Activated T-helper 2 cell treated with anti-CD3 and anti-CD28 coated beads, Interferon-gamma antibody, Interleukin-2, Interleukin-4, amounts not matched to agents 10 μg/mL and 5 μg/mL and 100 μg/mL, durations not matched to agents 14 hours and 24 hours and 36 hours (primary cell): ENCODE measurements at places on chromosomes 11 and 22. TPM values are rescaled to one million over a fixed set of nuclear protein-coding genes. Genes with fewer than 3 reads are reported as not detected.
A peak's percentile ranks its signal among the peaks of the same experiment; 100 is the strongest.

DNA sequence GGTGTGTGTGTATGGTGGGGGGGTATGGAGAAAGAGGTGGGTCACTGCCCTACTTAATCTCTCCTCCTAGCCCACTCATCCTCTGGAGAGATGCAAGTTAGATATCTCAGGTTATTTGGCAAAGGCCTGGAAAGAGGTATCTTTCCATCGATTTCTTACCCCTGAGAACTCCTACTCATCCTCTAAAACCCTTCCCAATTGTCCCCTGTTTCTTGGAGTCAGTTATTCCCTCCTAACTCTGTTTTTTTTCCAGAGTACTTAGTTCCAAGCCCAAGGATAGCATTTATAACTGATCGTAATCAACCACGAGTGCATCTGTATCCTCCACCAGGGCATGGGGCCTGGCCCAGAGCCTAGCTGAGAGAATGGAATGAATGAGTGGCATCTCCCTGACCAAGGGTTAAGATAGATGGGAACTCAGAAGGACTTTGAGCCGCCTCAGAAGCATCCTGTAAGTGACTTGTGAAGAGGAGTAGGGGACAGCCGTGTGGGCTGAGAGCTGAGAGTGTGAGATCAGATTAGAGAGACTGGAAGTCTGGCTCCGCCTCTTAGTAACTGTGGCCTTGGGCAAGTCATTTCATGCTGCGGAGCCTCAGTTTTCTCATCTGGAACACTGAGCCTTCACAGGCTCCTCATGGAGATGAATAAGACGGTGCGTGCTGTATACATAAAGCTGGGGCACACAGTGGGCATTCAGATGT lies 16.2 kb downstream of the CD6 start:
- DNase-seq = peak; percentile 66

DNA sequence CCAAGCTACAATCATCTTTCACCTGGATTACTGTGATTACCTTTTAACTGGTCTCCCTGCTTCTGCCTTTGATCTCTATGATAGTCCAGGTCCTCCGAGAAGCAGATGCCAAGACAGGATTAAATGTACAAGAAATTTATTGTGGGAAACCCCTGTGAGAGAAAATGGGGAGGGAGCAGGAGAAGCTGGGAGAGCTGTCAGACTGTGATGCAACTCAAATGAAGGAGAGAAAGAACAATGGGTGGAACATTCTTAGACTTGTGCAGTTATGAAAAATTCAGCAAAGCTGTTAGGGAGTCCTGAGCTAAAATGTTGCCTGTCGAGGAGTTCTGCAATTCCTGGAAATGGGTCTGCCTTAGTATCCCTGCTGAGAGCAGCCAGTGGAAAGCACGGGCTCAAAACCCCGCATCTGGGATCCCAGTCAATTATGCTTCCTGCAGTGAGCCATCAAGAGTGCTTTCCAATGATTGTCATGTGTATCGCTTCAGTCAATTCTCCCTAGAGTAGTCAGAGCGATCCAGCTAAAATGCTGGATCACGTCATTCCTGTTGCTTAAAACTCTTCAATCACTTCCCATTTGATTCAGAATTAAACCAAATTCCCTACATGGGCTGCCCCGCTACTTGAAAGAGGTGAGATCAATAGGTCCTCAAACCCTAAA lies 16.5 kb upstream of the CSTF3 start:
- DNase-seq = no peak

Gene C11orf42
- total RNA-seq = not detected in 2 replicates

GRCh38 chr11:125210066-125210465 lies 45.5 kb downstream of the PKNOX2 start:
- no peak for DNase-seq

DNA sequence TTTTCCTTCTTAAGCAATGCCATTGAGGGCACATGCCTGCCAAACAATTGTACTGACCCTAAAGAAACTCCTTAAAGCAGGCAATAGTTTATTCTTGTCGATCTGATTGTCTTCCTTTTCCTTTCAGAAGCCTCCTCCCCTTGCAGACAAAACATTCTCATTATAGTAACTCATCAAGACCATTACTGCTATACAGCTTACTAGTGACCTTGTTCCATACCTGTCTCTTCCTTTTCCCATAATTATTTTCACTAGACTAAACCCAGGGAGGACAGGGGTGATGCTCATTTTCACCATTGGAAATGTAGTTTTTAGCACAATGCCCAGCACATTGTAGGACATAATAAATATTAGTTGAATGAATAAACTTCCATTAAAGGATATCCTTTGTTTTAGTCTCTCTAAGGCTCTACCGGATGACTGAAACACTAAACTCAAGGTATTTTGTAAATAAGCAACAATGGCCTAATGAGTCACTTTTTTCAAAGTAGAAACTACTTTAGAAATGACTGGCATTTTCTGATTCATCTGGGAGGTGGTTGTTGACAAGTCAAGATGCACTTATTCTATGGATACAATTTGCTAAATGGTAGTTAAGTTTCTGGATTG lies 9.3 kb upstream of the MSANTD4 start:
- DNase-seq = no peak

Gene BIK
- total RNA-seq = 2.5 and 3.1 TPM in 2 replicates

GRCh38 chr11:114819028-114819427 lies 140.7 kb downstream of the NXPE2 start:
- DNase-seq = no peak

GRCh38 chr22:38131399-38131798 lies 20.9 kb upstream of the BAIAP2L2 start:
- no peak for DNase-seq

DNA sequence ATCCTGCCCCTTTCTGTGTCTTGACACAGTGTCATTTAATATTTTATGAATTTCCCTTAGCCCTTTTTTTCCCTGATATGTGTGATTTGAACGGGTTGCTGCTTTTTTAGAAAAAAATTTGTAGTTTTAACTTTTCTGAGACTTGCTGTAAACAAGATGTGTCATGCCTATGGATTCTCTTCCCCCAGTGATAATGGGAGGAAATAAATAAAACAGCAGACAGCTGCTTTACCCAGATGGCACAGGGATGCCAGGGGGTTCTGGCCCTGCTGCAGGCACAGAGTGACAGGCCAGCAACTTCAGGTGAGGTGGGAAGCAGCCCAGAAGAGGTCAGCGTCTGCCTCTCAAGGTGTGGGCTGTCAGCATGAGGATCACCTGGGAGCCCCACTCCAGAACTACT lies 266.9 kb downstream of the KIRREL3 start:
- DNase-seq = no peak

DNA sequence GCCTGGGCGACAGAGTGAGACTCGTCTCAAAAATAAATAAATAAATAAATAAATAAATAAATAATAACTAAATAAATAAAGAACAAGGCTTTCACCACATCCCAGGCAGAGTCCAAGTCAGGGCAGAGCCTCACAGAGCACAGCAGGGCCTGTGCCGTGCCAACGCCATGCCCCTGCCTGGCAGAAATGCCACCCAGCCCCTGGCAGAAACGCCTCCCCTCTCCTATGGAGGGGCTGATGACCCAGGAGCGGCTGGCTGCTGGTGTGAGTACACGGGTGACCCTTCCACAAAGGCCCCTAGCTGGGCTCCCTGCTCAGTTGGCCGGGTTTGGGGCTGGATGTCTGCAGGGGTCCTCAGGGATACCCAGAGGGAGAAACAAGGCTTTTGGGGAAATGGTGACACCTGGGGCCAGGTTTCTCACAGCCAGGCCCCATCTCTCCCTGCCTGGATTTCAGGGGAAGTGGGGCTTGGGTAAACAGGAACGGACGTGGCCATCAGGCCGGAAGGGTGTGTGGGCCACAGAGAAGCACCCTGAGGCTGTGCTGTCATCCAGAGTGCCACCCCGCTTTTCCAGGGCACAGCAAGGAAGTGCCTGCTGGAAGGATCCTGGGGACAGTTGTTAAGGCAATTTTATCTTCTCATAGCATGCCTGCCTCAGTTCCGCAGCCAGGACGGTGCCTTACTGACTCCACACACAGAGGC lies 5.1 kb downstream of the BID start:
- no peak for DNase-seq

DNA sequence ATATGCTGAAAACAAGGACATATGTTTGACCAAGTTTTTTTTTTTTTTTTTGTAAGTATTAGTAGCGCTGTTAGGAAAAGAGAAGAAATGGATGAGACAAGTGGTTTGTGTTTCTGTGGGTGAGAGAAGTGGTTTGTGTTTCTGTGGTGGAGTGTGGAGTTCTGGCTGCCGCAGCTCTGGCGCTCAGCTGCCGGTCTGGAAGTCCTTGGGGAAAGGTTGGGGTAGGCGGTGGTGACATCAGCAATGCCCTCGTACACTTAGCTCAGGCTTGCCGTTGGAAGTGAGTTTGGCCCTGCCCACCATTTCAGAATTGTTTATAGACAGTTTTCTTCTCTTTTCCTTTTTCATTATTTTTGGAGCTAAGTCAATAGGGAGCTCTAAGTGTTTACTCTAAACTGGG lies 116.6 kb downstream of the TBC1D22A start:
- DNase-seq = no peak

Gene CHRNA10
- 2.2 and 2.4 TPM in 2 replicates for total RNA-seq

DNA sequence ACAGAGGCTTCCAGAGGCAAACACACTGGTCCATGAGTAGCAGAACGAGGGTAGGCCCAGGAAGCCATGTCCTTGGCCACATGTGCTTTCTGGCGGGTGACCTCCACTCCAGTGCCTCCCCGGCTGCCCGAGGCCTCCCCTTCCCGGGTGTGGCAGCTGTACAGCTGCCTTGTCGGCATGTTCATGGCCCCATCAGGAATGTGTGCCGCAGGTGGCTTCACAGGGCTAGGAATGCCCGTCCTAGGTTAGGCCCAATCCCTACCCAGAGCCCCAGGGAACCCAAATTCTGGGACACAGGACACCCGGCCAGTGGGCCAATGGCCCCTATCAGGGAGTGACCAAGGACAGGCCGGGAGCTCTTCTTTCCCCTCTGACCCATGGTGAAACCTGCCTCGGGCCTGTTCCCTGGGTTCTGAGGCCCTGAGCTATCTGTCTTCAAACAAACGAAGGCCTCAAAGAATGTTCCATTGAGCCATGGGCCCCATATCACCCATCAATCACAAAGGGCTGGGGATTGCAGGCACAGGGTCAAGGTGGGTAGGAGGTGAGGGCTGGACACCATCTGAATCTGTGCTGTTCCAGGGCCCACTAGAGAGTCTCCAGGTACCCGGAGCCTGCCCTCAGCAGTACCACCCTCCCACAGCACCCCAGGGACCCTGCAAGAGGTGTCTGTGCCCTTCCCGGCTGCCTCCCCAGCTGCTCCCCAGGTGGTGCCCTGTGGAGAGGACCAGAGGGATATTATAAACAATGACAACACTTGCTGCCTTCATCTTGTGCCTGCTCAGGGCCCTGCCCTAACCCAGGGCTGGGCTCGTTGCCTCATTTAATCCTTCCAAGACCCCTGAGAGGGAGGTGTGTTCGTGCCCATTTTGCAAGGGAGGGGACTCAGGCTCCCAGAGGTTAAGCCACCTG lies 4.0 kb upstream of the CDKN1C start:
- DNase-seq = no peak

DNA sequence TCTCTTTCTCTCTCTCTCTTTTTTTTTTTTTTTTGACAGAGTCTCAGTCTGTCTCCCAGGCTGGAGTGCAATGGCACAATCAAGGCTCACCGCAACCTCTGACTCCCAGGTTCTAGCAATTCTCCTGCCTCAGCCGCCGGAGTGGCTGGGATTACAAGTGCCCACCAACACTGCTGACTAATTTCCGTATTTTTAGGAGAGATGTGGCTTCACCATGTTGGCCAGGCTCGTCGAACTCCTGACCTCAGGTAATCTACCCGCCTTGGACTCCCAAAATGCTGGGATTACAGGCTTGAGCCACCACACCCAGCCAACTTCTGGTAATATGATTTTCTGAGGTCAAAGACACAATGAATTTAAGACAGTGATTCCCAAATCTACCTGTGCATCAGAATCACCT lies 659.8 kb upstream of the CCDC90B start:
- DNase-seq = no peak

DNA sequence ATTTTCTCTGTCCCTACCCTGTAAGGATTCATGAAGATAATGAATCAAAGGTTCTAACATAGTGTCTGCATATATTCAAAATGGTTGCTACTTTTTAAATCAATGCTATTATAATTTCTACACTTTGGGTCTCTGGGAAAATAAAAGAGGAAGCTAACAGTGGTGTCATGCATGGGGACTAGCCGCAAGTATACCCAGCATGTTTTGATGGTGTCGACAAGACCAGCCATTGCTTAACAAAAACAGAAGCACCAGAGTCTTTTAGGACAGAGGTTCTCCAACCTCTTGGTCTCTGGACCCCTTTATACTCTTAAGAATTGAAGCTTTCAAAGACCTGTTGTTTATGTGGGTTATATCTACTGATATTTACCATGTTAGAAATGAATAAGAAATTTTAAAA lies 37.8 kb downstream of the RNF141 start:
- DNase-seq = no peak

Gene GAS2L1
- 3.0 and 3.4 TPM in 2 replicates for total RNA-seq

Gene CAT
- total RNA-seq = 31.8 and 33.1 TPM in 2 replicates

DNA sequence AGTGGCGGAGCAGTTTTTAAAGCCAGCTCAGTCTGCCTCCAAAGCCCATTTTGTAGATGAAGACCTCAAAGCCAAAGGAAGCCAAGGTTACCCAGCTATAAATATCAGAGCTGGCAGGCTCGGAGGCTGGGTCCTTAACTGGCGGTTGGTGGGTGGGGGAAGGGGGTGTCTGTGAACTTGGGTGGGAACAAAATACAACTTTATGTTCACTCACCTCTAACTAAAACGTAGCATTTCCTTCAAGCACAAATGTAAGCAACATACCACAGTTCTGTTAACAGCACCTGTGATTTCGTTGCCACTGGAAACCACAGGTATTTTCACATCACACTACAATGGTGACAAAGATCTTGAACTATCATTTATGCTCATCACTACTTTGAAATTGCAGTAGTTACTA lies 99.7 kb upstream of the SYT13 start:
- DNase-seq = no peak

DNA sequence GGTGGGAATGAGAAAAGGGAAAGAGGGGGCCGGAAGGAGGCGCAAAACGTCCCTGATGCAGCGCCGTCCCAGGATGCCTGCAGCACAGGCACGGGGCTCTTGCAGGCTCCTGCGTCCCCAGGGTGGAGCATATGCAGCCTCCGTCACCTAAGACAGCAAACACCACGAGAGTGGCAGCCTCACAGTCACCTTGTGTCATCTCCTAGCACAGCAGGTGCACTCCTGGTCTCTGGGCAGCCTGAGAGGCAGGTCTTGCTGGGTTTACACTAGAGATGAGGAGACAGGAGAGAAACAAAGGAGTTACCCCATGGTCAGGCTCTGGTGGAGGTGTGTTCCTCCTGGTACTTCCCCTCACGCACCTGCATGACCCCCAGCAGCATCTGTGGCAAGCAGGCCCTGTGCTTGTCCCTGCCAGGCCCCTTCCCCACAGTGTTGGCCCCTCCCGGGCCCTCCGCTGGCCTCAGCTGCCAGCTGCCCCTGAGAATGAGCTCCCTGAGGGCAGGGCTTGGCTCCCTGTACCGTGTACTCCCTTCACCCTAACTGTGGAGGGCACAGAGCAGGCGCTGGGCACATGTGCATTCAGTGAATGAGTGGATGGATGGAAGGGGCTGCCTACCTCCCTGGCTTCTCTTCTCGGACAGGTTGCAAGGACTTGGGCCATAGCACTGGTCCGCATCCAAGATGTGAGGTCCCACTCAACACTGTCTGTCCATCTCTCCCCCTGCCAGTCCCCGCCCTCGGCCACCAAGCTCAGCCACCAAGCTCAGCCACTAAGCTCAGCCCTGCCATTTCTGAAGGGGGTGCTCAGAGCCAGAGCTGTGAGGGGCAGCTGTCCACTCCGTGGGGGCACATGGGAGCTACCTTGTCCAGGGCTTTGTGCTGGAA lies 988.6 kb downstream of the BRD1 start:
- no peak for DNase-seq

GRCh38 chr11:78224506-78224905 lies 35.8 kb downstream of the USP35 start:
- DNase-seq = no peak
